Activated CD4-positive, alpha-beta T cell treated with anti-CD3 and anti-CD28 coated beads for 1 hour (primary cell): ENCODE measurements at places on chromosomes 11 and 22.

DNA sequence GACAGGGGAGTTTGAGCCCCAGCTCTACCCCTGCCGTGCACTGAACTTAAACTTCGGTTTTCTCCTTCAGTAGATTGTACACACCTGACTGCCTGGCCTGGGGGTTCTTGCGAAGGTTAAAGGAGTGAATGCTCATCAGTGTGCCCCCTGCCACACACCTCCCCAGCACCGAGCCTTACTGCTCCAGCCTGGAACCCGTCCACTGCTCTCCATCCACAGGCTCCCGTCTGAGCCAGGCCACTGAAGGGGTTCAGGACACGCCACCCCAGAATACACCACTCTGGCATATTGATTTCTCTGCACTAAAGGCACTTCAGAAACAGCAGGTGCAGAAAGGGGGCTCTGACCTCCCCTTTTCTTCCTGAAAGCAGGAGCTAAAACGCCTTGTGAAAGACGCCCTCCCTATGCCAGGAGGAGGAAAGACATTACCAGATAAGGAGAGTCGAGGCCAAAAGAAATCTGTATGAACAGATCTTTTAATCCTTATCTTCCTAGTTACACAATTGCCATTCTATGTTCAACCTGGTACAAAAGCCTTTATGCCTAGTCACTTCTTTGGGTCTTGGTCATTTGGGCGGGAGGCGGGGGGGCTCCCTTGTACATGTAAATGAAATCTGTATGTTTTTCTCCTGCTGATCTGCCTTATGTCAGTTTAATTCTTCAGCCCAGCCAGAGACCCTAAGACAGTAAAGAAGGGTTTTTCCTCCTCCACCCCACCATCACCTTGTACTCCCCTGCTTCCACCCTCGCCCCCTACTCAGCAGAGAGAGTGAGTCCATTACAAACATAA, 1.9 kb upstream of the SSTR3 start:
- DNase-seq = no peak

GRCh38 chr22:20448630-20449029, 11.0 kb upstream of the SCARF2 start:
- DNase-seq = no peak

- DNase-seq = no peak
Observed at GRCh38 chr11:44873537-44873936, 77.1 kb downstream of the TP53I11 start.

DNA sequence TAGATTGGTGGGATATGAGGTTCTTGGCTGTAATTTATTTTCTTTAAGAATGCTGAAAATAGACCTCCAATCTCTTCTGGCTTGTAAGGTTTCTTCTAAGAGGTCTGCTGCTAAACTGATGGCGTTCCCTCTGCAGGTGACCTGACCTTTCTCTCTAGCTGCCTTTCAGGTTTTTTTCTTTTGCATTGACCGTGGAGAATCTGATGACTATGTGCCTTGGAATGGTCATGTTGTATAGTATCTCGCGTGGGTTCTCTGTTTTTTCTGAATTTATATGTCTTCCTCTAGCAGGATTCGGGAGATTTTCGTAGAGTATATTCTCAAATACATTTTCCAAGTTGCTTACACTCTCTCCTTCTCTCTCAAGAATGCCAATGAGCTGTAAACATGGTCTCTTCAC, 122.2 kb downstream of the DDX10 start:
- DNase-seq = no peak

GRCh38 chr11:45181193-45181888, 34.9 kb downstream of the PRDM11 start:
- no peak for DNase-seq

GRCh38 chr11:23202611-23203010, 342.3 kb upstream of the CCDC179 start:
- DNase-seq = no peak

GRCh38 chr11:134370526-134371435, 39.0 kb downstream of the GLB1L2 start:
- DNase-seq = no peak

DNA sequence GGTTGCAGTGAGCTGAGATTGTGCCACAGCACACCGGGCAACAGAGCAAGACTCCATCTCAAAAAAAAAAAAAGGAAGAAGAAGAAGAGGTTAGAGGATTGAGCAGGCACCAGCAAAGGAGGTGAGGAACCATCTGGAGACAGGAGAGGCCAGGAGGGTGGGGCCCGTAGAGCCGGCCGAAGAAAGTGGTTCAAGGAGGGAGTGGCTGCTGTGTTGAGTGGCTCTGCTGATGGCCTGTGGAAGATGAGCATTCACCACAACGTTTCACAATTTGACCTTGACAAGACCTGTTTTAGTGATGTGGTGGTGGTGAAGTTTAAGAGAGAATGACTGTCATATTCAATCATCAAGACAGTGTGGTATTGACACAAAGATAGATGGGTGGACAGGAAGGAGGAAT, 6.8 kb upstream of the CTSD start:
- no peak for DNase-seq

DNA sequence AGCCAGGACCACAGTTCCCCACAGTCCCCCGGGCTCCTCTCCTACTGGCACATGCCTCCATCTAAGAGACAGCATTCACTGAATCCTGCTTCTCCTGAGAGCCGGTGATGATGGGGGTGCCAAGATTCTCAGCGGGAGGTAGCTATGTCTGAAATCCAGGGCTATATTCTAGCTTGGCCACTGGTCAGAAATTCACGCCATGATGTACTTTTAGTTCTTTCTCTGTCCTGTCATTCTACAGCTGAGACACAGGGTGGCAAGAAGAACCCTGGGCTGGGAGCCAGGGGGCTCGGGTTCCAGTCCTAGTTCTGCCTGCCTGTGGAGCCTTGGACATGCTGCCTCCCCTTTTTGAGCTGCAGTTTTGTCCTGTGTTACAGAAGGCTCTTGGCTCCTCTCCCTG, 59.2 kb upstream of the PHOX2A start:
- DNase-seq = no peak

DNA sequence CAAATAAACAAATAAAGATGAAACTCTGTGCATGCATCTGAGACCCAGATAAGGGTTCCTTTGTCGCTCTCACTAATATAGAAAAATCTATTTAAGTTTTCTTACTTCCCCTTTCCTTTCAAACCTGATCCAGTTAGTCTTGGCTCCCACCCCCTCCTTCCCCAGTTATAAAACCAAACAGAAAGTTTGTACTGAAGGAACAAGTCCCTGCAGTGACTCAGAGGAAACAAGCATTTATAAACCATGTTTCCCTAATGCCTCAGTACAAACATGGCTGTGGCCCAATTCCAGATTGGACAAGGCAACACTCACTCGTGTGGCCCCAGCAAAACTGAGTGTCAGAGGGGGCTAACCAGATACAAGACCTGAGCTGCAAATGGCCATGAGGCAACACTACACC, 65.5 kb upstream of the ARHGAP20 start:
- DNase-seq = no peak

GRCh38 chr11:116373104-116373944, 399.5 kb downstream of the BUD13 start:
- DNase-seq = no peak

- peak; percentile 50 for DNase-seq
Observed at GRCh38 chr22:22342697-22343580, 98.4 kb downstream of the VPREB1 start.

- DNase-seq = no peak
Observed at GRCh38 chr11:69536406-69536805, 54.9 kb downstream of the LINC01488 start.

DNA sequence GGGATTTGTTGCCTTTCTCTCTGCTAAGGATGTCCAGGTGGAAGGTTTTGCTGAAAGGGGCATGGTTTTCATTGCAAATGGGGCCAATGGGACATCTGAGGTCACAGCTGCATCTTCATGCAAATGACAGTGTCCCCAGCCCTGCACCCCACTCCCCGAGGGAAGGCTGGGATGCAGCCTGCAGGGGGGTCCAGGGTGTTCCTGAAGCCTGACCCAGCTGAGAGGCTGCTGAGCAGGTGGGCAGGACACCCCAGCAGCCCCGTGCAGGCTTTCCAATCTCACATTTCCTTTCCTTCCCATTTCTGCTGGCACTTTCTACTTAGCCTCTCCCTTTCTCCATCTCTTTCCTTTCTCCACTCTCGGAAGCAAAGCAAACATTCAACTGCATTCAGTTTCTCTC, 78.3 kb downstream of the SCN3B start:
- DNase-seq = no peak

DNA sequence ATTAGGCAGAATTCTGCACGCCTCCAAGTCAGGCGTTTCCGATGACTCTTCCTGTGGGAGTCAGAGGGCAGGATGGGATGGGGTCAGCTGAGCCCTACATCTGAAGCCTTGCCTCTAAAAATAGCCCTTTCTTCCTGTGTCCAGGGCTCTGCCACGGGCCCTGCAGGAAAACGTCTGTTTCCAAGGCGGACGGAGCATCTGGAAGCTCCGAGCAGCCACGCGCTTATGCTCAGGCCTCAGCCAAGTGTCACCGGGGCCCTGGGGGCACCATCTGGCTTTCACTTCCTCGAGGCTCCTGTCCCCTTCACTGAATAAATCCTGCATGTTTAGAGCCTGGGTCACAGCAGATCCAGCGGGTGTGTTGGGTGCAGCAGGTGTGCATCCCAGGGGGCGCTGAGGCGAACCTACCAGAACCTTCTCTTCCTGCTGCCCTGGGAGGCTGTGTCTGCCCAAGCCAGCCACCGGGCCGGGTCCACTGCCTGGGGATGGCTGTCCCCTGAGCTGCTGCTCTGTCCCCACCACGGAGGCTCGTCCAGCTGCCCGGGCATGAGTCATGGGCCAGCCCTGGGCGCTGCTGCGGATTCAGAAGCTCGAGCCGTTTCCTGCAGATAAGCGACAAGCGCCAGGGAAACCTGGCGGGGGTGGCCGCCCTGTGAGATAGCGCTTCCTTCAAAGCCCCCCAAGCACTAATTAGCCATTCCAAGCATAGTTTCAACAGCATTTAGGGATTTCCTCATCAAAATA, 32.0 kb upstream of the LINC01488 start:
- no peak for DNase-seq

GRCh38 chr11:134691295-134691873, 279.3 kb upstream of the B3GAT1 start:
- no peak for DNase-seq
